NCI-H2081 treated with DMSO at 0.1 percent for 48 hours (cell line): ENCODE measurements at places on chromosomes 12 and 14.
A peak's percentile ranks its signal among the peaks of the same experiment; 100 is the strongest.

GRCh38 chr12:120292661-120293531 is at the start of gene RNU4-1:
Gene RNU4-1 (minus strand): TSS chr12:120293237.
- peak; percentile 81 for DNase-seq

- DNase-seq: no peak
These were observed 34.9 kb downstream of the SCFD1 start for GRCh38 chr14:30657050-30657449.

- DNase-seq: no peak
These were observed 47.3 kb downstream of the LRRK2 start for GRCh38 chr12:40271981-40272664.

GRCh38 chr12:115638733-115639647 is 638.5 kb downstream of the MED13L start:
- DNase-seq: no peak

- no peak for DNase-seq
These were observed 6.0 kb upstream of the GPR84 start for GRCh38 chr12:54370171-54370730.

- DNase-seq: no peak
These were observed 2.7 kb upstream of the SIVA1 start for GRCh38 chr14:104750056-104750752.

GRCh38 chr12:31590642-31591379 is at the start of gene DENND5B:
Gene DENND5B (minus strand): TSS chr12:31591136. CDS start chr12:31590832, 304 bp downstream.
- no peak for DNase-seq

GRCh38 chr14:63952053-63952932 is 99.5 kb downstream of the SYNE2 start:
- no peak for DNase-seq

GRCh38 chr14:76138758-76139723 is 12.7 kb upstream of the GPATCH2L start:
- DNase-seq: no peak

DNA sequence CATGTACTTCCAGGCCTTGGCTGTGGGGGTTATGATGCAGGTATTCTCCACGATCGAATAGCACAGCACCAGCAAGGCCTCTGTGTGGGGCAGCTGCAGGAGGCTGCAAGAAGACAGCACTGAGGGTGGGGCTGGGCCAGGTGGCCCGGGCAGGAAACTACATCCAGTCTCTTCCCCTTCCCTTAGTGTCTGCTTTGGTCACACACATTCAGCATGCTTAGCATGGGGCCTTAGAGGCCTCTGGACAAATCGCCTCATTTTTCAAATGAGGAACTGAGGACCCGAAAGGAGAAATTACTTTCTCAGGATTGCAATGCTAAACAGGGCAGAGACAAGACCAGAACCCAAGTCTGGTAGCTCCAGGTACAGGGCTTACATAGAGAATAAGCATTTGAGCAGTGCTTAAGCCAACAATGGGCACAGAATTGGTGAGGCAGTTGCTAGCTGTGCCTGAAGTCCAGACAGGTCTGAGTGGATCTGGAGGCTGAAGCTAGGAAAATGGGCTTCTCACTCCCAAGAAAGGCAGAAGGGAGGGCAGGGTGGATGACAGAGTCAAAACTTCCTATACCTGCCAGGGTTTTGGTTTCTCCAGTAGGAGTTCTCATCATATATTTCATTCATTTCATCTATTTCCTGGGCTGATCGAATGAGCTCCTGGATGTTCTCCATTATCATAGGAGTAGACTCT is 3.5 kb downstream of the ACRBP start:
- no peak for DNase-seq

GRCh38 chr12:1994429-1995143 is 9.7 kb downstream of the DCP1B start:
- no peak for DNase-seq

- DNase-seq: no peak
These were observed at the start of gene GZMB for GRCh38 chr14:24634158-24634557. Gene GZMB (minus strand): TSS chr14:24634190. CDS start chr14:24634160, 30 bp downstream.

- DNase-seq: no peak
These were observed 1036.1 kb downstream of the LRFN5 start for GRCh38 chr14:42642787-42643186.

GRCh38 chr12:16833376-16834015 is 227.5 kb upstream of the LMO3 start:
- DNase-seq: no peak

DNA sequence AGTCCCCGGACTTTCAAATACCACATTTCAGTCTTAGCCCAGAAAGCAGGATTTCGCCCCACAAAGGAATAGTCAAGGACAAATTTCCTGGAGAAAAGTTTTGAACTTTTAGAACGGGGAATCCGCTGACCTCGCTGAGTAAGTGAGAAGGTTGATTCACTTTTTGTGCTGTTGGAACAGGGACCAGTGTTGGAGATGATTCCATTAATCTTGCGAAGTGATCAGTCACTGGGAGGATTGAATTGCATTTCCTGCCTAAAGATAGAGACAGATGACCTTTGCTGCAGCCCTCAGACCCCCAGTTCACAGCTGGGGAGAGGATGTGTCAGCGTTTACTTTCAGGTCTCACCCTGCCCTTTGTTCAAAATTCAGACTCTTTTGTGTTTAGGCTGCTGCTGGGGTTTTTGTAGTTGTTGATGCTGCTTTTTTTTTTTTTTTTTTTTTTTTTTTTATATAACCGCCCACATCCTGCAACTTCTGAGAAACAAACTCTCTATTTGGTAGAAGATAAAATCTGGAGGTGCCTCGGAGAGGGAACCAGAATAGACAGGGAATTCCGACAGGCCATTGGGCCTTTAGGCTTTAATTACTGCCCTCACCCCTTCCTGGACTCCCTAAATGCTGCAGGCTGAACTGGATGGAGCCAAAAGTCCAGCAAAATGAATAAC is 9.8 kb upstream of the KDM2B start:
- DNase-seq: no peak

DNA sequence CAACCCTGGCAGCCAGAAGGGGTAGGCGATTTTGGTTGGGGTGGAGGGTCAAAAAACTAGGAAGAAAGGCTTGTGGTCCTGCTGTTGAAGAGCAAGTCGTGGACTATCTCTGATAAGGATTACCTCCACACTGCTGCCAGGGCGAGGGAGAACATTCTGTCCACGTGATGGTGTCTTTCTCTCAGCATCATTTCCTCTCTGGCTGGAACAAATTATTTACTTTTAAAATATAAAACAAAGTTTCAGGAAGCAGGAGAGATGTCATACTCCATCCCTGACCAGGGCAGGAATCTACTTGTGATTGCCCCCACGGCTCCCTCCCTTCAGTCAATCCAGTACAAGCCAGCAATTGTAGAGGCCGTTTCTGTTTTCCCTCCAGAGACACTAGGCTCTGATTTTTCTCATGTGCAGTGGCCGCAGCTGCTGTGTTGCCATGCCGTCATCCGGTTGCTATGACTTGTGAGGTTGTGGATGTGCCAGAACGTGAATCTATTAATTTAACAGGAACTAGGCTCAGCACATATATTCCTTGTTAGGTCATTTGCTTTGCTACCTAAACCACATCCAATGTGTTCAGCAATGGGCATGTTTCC is 61.5 kb upstream of the PTGR2 start:
- no peak for DNase-seq

- DNase-seq: no peak
These were observed 69.1 kb downstream of the C12orf75 start for GRCh38 chr12:105399428-105400081.

DNA sequence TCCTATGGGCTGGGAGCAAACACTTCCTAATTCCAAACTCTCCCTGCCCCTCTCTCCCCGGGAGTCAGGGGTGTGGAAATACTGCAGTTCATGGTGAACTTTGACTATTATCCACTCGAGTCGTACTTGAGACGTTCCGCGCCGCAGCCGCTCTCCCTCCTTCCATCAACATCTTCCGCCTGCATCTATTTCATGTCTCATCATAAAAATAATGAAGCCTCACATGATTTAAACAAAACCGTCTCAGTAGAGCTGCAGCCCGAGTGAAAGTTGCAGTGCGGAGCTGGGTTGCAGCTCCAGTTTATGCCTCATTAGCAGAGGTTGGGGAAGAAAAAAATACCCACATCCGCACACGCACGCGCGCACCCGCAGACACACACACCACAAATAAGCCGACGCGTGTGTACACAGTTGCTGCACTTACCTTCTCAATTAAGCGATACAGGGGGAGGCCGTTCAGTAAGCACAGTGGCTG is 283 bp downstream of the LMO3 start:
- peak; percentile 48 for DNase-seq

DNA sequence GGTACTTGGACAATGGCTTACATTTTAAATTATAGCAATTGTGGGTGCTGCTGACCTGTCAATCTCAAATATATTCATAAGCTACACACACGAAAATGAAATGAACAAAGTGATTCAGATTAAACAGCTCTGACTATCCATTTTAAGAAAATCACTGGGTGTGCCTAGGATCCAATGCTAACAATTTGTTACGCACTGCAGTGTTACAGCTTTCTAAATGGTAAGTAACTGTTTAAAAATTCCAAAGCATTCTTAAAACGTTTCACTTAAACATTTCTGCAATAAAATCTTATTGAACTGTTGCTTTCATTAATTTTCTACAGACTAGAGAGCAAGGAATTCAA is 18.9 kb downstream of the LMO3 start:
- DNase-seq: no peak

DNA sequence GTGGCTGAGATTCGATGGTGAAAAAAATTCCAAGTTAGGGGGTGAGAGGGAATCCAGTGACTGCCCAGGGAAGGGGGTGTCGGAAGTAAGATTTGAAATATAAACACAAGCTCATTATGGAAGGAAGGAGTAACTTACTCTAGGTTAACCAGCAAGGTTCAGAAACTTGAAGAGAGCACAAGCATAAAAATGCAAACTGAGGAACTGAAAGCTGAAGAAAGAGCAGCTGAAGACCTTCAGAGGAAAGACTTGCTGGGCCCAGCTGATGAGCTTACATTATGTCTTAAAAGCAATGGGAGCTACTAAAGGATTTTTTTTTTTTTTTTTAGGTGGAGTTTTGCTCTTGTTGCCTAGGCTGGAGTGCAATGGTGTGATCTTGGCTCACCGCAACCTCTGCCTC is 189.7 kb upstream of the GRIN2B start:
- DNase-seq: no peak

- DNase-seq: no peak
These were observed 54.5 kb downstream of the C12orf75 start for GRCh38 chr12:105384916-105385535.

DNA sequence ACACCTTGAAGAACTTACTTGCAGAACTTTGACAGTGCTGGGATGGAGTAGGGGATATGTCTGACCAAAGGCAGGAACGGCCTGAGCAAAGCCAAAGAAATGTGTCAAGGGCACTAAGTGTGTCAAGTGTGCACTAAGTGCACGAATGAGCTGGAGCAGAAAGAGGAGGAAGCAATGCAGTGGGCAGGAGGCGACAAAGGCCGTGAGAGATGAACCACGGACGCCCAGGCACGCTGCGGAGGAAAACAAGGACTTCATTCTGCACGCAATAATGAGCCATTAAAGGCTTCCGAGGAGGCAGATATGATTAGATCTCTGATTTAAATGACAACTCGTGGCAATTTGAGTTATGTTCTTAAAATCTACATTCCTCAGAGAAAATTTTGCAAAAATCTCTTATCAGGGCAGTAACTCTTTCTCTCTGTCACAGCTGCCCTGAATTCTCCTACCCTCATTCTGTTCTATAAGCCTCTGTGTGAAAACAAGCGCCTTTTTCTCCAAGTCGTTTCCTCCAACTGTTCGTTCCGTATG is 25.3 kb downstream of the GRIN2B start:
- no peak for DNase-seq

GRCh38 chr14:52895000-52895399 is 55.9 kb downstream of the FERMT2 start:
- no peak for DNase-seq

- DNase-seq: no peak
These were observed 7.5 kb downstream of the PTPN6 start for GRCh38 chr12:6958609-6959057.

- DNase-seq: peak; percentile 53
These were observed 171.7 kb downstream of the MIPOL1 start for GRCh38 chr14:37369425-37369824.

DNA sequence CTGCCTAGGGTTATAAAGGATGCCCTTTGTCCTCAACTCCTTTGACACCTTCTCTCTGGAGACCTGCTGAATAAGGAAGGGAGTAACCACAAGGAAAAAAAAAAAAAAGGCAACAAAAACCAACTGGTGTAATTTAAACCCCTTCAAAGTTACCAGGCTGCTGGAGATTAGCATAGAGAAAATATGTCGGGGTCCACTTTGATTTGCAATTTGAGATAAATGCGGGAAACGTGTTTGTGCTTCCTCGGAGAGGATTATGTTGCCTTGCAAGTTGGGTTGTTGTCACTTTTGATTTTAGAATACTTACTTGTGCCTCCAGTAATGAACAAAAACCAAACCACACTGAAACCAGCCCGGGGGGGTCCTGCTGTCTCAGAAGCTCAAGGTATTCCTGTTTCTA is 200.2 kb upstream of the MYL2 start:
- DNase-seq: no peak

DNA sequence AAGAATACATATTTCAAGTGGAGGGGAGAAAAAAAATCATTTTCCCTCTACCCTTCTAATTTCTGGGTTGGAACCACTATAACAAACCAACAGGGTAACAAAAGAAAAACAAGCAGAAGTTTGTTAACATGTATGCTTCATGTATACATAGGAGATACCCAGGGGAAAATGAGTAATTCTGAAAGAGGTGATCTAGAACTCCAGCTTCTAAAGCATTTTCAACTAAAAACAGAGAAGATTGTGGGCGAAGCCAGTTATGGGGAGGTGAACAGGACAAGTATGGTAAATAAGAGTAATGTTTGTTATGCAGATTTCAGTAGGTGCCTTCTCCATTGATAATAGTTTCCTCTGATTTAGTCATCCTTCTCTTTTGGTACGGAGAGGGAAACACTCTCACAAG is 16.7 kb downstream of the FNTB start:
- no peak for DNase-seq

DNA sequence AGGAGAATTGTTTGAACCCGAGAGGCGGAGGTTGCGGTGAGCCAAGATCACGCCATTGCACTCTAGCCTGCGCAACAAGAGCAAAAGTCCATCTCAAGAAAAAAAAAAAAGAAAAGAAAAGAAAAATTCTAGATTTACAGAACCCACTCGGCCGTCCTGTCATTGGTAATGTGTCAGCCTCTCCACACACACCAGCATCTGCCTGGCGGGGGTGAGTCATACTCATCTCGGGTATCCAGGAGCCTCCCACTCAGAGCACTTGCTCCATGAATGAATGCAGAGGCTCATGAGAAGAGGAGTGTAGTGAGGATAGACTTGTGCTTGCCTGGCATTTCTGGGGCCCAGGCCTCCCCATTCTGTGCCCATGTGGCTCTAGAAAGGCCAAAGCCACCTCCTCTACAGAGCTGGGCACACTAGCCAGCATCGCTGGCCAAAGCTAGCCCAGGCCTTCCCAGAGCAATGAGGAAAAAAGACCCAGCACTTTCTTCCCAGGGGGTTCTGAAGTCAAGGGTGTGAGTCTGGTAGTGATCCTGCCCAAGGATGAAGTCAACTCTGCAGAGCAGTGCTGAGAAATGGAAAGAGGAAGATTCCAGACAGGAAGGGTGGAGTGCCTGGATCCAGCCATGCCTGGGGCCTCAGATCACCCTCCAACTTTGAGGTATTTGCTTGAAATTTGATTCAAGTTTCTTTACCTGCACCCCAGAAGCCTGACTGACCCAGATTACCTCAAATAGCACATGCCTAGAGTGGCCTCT is 31.2 kb upstream of the KLC1 start:
- DNase-seq: no peak
